ENCODE measurements at places on chromosomes 1 and 21. TPM values are rescaled to one million over a fixed set of nuclear protein-coding genes. Genes with fewer than 3 reads are reported as not detected.

DNA sequence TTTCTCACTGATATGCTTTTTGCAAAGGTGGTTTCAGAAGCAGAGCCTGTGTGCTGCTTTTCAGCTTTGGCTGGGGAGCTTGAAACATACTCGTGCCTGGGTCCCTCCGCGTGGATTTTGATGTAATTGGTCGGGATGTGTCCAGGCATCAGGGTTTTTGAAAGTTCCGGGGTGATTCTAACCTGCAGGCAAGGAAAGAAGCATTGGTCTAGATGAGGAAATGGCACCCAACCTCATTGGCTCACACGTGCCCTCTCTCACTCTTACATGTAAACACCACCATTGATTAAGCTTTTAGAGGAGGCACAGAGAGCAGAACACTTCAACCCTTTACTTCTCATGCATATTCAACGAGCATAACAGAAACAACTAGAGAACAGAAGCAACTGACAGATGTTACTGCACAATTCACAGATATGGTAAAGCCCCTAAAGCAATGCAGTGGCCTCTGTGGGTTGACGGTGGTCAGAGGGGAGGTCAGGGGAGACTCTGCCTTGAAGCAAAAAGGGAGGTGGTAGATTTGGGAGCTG lies 112.1 kb downstream of the TLR5 start:
- no peaks in the 10 kb centered on the region for H3K36me3 ChIP-seq
- H3K4me3 ChIP-seq = no peak overlapping the region
- DNase-seq = no peak

Gene PLD5
- total RNA-seq = not detected

DNA sequence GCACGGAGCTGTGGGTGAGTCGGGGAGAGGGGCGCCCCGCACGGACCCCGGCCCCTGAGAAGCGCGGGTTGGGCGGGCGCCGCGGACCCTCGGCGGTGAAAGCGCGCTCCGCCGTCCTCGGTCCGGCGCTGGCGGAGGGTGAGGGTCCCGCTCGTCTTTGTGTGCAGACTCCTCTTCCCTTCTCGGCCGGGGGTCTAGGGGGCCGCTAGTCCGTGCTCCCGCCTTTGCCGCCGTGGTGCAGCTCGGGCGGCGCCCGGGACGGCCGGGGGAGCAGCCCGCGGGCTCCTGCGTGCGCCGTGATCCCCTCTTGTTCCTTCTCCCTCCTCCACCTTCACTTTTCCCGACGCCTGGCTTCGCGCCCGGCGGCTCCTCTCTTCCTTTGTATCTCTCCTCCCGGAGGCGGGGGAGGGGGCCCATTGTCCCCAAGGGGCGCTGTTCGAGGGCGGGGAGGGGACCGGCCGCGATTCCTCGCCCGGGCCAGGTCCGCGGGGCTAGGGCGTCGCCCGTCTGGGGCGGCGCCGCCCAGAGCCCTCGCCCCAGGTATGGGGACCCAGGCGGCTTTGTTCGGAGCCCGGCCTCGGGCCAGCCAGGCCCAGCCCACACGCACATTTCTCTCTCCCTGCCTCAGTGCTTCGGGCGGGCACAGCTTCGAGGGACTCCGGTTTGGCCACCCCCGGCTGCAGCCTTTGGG lies 519 bp downstream of the FNBP1L start:
- H3K4me1 ChIP-seq = peaks cover 11% of the 10 kb centered on the region
- peak; percentile 90 for DNase-seq
- H3K27me3 ChIP-seq = peaks cover 31% of the 10 kb centered on the region
- peak overlapping the region; percentile 81 for H3K4me3 ChIP-seq
- no peak overlapping the region for H3K27ac ChIP-seq
- H3K36me3 ChIP-seq = no peaks in the 10 kb centered on the region

- no peaks in the 10 kb centered on the region for H3K4me1 ChIP-seq
- no peak overlapping the region for H3K4me3 ChIP-seq
- H3K36me3 ChIP-seq = no peaks in the 10 kb centered on the region
- peaks cover 8% of the 10 kb centered on the region for H3K27me3 ChIP-seq
Measured at GRCh38 chr1:201252944-201253371, 30.3 kb upstream of the PKP1 start.

DNA sequence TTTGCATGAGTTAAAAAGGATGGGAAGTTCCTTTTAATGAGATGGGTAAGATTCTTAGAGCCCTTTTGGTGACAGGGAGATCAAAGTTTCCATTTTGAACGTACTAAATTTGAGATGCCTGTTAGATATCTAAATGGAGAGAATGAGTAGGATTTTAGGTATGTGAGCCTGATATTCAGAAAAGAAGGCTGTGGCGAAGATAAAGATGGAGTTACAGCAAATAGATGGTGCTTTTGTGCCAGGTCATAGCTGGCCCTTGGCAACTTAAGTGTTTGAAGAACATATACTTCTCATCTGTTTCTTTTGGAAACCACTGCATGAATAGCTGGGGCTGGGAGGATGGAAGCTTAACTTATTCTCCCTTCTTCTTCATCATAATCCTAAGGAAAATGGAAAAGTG lies 282.5 kb downstream of the PTBP2 start:
- H3K4me1 ChIP-seq = peaks cover 41% of the 10 kb centered on the region
- no peak for DNase-seq
- no peak overlapping the region for H3K4me3 ChIP-seq
- H3K36me3 ChIP-seq = no peaks in the 10 kb centered on the region
- H3K27me3 ChIP-seq = no peaks in the 10 kb centered on the region
- H3K27ac ChIP-seq = peak overlapping the region; percentile 13

DNA sequence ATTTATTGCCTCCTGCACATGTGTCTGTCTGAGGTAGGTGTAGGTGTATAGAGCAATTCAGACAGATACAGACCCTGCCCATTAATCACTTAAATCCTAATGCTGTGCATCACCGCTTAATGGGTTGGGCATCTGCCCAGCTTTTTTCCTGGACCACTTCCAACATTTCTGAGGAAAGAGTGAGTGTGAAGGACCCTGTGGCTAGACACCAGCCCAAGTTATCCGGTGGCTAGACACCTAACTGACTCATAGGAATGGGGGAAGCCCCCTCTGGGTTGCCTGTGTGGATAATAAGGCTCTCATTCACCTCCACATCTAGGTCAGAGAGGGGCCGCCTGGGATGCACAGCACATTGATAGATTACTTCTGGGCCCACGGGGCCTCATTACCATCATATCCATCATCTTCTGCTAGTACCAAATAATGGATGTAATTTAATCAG lies 121.1 kb upstream of the RAVER2 start:
- peaks cover 7% of the 10 kb centered on the region for H3K4me1 ChIP-seq
- H3K4me3 ChIP-seq = no peak overlapping the region
- no peak overlapping the region for H3K27ac ChIP-seq
- H3K36me3 ChIP-seq = no peaks in the 10 kb centered on the region

Gene RABIF
- total RNA-seq = 7.2 TPM

- H3K4me3 ChIP-seq = no peak overlapping the region
- H3K4me1 ChIP-seq = peaks cover 6% of the 10 kb centered on the region
- H3K27me3 ChIP-seq = no peaks in the 10 kb centered on the region
- H3K36me3 ChIP-seq = no peaks in the 10 kb centered on the region
Measured at GRCh38 chr1:201327687-201328240, 44.5 kb downstream of the PKP1 start.

Gene PDIK1L
- total RNA-seq = 6.5 TPM

- H3K36me3 ChIP-seq = no peaks in the 10 kb centered on the region
- peak; percentile 50 for DNase-seq
- no peak overlapping the region for H3K4me3 ChIP-seq
- peaks cover 2% of the 10 kb centered on the region for H3K27me3 ChIP-seq
Measured at GRCh38 chr21:44263221-44263760, 1.6 kb upstream of the DNMT3L start.

Gene CELA3A
- not detected for total RNA-seq

Gene SELENBP1
- total RNA-seq = 28.3 TPM

GRCh38 chr21:43585924-43586413 lies 73.3 kb downstream of the HSF2BP start:
- H3K36me3 ChIP-seq = no peaks in the 10 kb centered on the region
- peaks cover 23% of the 10 kb centered on the region for H3K4me1 ChIP-seq
- DNase-seq = peak; percentile 97
- H3K27me3 ChIP-seq = no peaks in the 10 kb centered on the region
- no peak overlapping the region for H3K4me3 ChIP-seq

Gene CR1
- under 0.01 TPM for total RNA-seq

Gene CYP4A11
- not detected for total RNA-seq

GRCh38 chr1:38296047-38296446 lies 249.5 kb upstream of the POU3F1 start:
- H3K27ac ChIP-seq = no peak overlapping the region
- H3K4me3 ChIP-seq = no peak overlapping the region
- DNase-seq = no peak
- peaks cover 2% of the 10 kb centered on the region for H3K27me3 ChIP-seq

GRCh38 chr1:161710560-161710959 lies 3.5 kb downstream of the FCRLA start:
- peaks cover 17% of the 10 kb centered on the region for H3K4me1 ChIP-seq
- DNase-seq = no peak
- H3K27me3 ChIP-seq = no peaks in the 10 kb centered on the region
- H3K27ac ChIP-seq = no peak overlapping the region
- no peaks in the 10 kb centered on the region for H3K36me3 ChIP-seq
- no peak overlapping the region for H3K4me3 ChIP-seq

Gene CD2
- total RNA-seq = not detected

- peak; percentile 53 for DNase-seq
- H3K27me3 ChIP-seq = no peaks in the 10 kb centered on the region
- peaks cover 47% of the 10 kb centered on the region for H3K4me1 ChIP-seq
- no peak overlapping the region for H3K4me3 ChIP-seq
- peak overlapping the region; percentile 33 for H3K27ac ChIP-seq
Measured at GRCh38 chr1:205287767-205288559, 33.6 kb downstream of the NUAK2 start.

Gene SELE
- not detected for total RNA-seq

GRCh38 chr1:28517649-28517999 lies 11.8 kb downstream of the RCC1 start:
- H3K27ac ChIP-seq = peak overlapping the region; percentile 44
- peak overlapping the region; percentile 76 for H3K4me3 ChIP-seq
- DNase-seq = peak; percentile 80
- H3K27me3 ChIP-seq = no peaks in the 10 kb centered on the region
- peaks cover 18% of the 10 kb centered on the region for H3K4me1 ChIP-seq

Gene TRIM63
- under 0.01 TPM for total RNA-seq

DNA sequence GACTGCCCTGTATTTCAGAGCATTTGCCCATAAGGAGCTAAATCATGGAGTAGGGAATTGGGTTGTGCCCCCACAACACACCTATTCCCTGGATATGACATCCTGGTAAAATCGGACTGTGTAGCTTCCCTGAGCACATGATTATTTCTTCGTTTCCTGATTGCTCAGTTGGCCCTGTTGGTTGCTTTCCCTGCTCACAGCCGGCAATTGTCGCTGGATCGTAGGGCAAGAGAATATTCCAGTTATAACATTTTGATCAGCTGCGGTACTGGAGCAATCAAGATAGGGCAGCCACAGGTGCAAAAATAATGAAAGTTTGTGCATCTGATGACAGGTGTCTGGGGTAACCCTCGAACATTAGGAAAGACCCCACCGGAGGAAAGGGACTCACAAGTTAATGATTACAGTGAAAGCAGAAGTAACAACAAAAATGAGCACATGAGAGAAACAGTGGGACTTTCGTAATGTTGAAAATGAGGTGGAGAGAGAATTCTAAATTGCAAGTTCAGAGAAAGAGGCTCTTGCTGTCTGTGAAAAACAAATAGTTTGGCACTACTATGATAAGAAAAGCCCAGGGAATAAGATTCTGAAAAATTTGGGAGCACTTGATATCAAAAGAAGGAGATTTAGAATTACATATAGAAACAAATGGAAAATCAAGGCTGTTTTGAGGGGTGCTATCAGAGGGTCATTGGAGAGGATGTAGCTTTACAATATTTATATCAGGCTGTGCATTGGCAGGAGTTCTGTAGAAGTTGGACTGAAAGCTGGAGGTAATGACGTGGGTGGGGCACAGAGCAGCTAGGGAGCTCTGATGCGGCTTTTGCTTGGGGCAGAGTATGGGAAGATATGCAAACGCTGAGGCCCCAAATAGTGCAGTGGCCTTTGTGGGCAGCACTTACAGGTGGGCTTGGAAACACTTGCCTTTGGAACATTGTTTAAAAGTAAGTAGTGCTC lies at the start of gene MAB21L3:
Gene MAB21L3 (plus strand): TSS at position 833 of the 957 bp plus-strand sequence. CDS start 1,217 bp downstream, outside the sequence.
- DNase-seq = no peak
- H3K36me3 ChIP-seq = no peaks in the 10 kb centered on the region
- no peak within 1 kb of the TSS for H3K27ac ChIP-seq
- peaks cover 6% of the 10 kb centered on the region for H3K4me1 ChIP-seq
- no peak within 1 kb of the TSS for H3K4me3 ChIP-seq

- H3K27me3 ChIP-seq = no peaks in the 10 kb centered on the region
- peaks cover 23% of the 10 kb centered on the region for H3K36me3 ChIP-seq
- peak overlapping the region; percentile 71 for H3K4me3 ChIP-seq
Measured at GRCh38 chr1:234611225-234611846, 1.4 kb upstream of the IRF2BP2 start.

GRCh38 chr1:9689011-9689706 lies 37.6 kb downstream of the PIK3CD start:
- H3K36me3 ChIP-seq = no peaks in the 10 kb centered on the region
- H3K4me1 ChIP-seq = peaks cover 39% of the 10 kb centered on the region
- DNase-seq = peak; percentile 94
- H3K27me3 ChIP-seq = no peaks in the 10 kb centered on the region
- peak overlapping the region; percentile 76 for H3K4me3 ChIP-seq

GRCh38 chr21:25133939-25134338 lies 473.3 kb downstream of the MRPL39 start:
- H3K4me1 ChIP-seq = no peaks in the 10 kb centered on the region
- no peaks in the 10 kb centered on the region for H3K36me3 ChIP-seq
- H3K27ac ChIP-seq = no peak overlapping the region
- no peaks in the 10 kb centered on the region for H3K27me3 ChIP-seq
- H3K4me3 ChIP-seq = no peak overlapping the region

GRCh38 chr1:8083739-8084484 lies 57.8 kb upstream of the ERRFI1 start:
- DNase-seq = peak; percentile 13
- H3K4me3 ChIP-seq = peak overlapping the region; percentile 10
- H3K36me3 ChIP-seq = no peaks in the 10 kb centered on the region
- H3K4me1 ChIP-seq = peaks cover 18% of the 10 kb centered on the region

DNA sequence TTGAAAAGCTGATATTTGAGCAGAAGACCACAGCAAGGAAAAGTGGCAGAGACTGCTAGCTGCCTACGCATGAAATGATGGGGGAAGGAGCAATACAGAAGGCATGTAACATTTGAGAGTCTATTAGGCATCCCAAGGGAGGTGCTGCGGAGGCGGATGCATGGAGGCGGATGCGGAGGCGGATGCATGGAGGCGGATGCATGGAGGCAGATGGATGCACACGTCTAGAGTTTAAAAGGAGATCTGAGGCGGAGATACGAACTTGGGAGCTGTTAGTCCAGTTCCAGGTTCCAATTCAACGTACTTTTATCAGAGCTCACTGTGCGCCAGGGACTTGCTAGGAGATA lies 744 bp upstream of the DDX20 start:
- H3K36me3 ChIP-seq = peaks cover 19% of the 10 kb centered on the region
- H3K4me3 ChIP-seq = peak overlapping the region; percentile 95
- H3K27me3 ChIP-seq = no peaks in the 10 kb centered on the region

- H3K27me3 ChIP-seq = no peaks in the 10 kb centered on the region
- no peaks in the 10 kb centered on the region for H3K4me1 ChIP-seq
- DNase-seq = no peak
- no peaks in the 10 kb centered on the region for H3K36me3 ChIP-seq
Measured at GRCh38 chr1:97499667-97500066, 421.2 kb downstream of the DPYD start.

- H3K27me3 ChIP-seq = no peaks in the 10 kb centered on the region
- H3K4me1 ChIP-seq = peaks cover 38% of the 10 kb centered on the region
- no peak overlapping the region for H3K4me3 ChIP-seq
- peak overlapping the region; percentile 90 for H3K27ac ChIP-seq
- H3K36me3 ChIP-seq = peaks cover 40% of the 10 kb centered on the region
Measured at GRCh38 chr1:16122916-16123315, 33.0 kb downstream of the EPHA2 start.

Gene NRAS
- total RNA-seq = 67.0 TPM

- no peak overlapping the region for H3K27ac ChIP-seq
- H3K36me3 ChIP-seq = no peaks in the 10 kb centered on the region
- peaks cover 9% of the 10 kb centered on the region for H3K27me3 ChIP-seq
- no peak for DNase-seq
- no peaks in the 10 kb centered on the region for H3K4me1 ChIP-seq
- no peak overlapping the region for H3K4me3 ChIP-seq
Measured at GRCh38 chr1:47821760-47822159, 175.4 kb downstream of the TRABD2B start.

All from osteoblast (primary cell).